ENCODE measurements at places on chromosomes 11 and 22.
A peak's percentile ranks its signal among the peaks of the same experiment; 100 is the strongest.

DNA sequence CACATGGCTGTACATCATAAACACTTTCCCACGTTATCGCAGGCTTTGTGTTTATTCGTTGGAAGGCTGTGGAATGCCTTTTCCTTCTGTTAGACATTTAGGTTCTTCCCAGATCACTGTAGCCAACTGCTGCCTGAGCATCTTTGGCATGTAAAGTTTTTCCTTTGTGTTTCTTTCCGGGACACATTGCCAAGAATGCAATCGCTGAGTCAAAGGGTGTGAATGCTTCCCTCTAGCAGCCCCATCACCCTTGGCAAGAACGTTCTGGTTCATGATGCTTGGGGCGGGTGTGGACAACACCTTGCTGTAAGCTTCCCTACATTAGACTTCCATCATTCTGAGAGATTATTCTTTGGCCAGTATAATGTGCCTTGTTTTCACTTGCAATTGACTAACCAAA, 136.2 kb downstream of the OSBP2 start:
- peak; percentile 80 for DNase-seq

DNA sequence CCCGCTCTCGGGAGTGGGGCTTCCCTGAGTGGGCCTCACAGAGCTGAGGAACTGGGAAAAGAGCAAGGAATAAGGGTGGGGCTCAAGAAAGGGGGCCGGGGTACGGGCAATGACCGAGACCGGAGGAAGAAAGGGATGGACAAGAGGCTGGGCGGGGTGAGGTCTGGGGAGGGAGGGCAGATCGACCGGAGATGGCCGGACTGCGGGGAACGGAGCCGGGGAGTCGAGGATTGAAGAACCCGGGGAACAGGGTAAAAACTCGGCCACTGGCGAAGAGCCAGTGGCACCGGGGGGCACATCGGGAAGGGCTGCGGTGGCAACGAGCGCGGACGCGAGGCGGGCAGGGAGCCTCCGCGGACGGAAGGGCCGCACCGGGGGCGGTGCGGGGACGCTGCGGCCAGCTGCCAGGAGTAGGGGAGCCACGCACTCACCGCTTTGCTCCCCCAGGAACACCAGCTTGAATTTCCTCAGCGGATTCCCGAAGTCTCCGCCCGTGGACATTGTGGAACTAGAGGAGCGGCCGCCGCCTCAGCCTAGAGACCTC, 667 bp downstream of the RAB6A start:
- no peak for DNase-seq

DNA sequence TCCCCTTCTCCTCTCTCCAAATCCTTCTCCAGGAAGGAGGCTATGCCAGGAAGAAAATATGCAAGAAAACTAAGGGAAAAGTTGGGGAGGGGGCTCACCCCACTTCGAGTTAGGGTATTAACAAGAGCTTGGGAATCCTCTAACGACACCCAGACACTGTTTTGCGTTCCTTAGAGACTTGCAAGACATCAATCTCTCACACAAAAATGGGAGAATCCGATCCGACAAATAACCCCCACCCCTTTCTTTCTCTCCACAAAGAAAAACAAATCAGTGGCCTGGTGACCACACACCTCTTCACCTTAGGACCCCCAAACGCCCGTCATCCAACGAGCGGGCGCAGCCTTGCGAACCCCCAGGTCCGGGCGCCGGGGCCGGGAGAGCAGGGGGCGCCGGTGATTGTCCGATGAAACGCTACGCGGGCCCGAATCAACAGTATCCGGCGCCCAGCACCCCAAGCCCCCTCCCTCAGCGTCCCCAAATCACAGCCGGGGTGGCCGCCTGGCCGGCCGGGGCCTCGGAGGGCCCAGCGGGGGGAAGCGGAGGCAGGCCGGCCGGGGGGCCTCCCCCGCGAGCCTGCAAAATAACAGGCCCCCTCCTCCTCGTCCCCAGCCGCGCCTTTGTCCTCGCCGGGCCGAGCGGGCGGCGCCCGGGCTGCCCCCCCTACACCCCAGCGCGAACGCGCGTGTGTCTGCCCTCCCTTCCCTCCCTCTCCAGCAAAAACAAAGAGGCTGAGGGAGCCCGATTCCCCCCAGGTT, 690 bp downstream of the CSNK1E start:
- DNase-seq, result no peak

DNA sequence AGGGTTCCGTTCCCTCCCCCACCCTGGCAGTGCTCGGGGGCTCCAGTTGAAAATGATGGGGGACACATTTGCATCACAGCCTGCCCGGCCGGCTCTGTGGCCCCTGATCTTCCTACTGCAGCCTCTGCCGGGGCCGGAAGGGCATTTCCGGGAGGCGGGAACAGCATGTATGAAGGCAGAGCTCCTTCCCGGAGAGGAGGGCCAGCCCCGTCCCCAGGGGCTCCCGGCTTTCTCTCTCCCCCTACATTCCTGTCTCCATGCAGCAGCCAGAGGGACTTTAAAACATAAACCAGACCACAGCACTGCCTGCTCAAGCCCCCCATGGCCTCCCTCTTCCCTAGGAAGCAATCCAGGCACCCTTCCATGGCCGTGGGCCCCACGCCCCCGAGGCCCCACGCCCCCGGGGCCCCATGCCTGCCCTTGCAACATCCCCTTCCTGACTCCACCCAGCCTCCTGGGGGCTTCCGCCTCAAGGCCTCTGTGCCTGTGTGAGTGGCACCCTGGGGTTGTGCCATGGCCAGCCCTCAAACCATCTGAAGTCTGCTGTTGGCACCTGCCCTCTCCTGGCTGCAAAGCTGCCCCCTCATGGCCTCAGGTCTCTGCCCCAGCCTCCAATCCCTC, 73.1 kb downstream of the CDKN1C start:
- no peak for DNase-seq

GRCh38 chr22:35195226-35195625, 62.1 kb upstream of the HMGXB4 start:
- DNase-seq, result no peak

DNA sequence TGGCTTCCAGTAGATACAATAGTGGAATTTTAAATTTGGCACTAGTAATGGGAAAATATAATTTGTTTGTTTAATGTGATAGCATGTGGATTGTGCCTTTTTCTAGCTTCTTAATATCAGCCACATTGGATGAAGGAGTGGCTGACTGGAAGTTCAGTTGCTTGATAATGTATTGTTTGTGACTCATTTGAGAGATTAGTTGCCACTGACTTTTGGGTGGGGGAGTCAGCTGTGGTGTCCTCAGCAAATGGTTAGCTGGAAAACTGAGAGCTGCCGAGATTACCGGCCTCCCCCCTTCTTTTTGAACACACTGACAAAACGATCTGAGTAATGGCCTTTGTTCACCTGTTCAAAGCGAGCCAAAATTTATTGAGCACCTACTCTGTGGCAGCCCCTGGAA, 5.5 kb downstream of the JAM3 start:
- no peak for DNase-seq

- DNase-seq, result no peak
Measured at GRCh38 chr11:61866958-61867343, 24.4 kb downstream of the FADS3 start.

DNA sequence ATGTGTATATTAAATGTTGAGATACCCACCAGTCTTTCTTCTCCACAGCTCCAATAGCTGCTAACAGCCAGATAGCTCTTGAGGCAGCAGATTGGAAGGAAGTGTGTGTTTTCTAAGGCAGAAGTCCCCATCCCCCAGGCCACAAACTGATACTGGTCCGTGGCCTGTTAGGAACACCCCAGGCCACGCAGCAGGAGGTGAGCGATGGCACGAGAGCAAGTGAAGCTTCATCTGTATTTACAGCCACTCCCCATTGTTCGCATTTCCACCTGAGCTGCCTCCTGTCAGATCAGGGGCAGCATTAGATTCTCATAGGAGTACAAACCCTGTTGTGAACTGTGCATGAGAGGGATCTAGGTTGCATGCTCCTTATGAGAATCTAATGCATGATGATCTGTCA, 12.7 kb downstream of the CCDC73 start:
- DNase-seq, result no peak

DNA sequence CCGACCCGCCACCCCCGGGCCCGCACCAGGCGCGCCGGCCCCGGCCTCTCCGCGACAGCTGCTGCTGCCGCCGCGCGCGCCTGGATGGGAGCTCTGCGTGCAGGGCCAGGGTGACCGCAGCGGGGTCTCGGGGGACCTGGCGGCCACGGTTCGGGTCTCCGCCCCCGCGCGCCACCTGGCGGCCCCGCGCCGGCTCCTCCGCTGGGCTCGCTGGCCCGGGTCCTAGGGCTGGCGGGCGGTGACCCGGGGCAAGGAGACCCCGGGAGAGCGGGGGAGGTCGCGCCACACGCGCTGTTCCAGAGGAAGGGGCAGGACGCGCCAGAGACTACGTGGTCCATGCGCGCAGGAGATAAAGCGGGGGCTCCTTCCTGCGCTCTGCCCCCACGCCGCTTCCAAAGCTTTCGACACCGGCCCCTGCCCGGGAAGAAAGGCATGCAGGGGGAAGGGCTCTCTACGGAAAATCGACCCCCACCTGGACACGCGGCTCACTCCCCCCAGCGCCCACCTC, 562 bp downstream of the SHANK2 start:
- DNase-seq, result no peak

- no peak for DNase-seq
Measured at GRCh38 chr11:96318850-96319249, 24.1 kb downstream of the MAML2 start.

Measured in fibroblast of the conjunctiva (primary cell).